ENCODE measurements at places on chromosomes 12 and 14. TPM values are rescaled to one million over a fixed set of nuclear protein-coding genes. Genes with fewer than 3 reads are reported as not detected.

Gene LTBR
- 1.4 TPM for total RNA-seq

GRCh38 chr12:10497602-10498001 lies 8.1 kb upstream of the EIF2S3B start:
- no peak for DNase-seq

GRCh38 chr12:11460343-11461023 lies 65.1 kb upstream of the PRB2 start:
- no peak for DNase-seq

Gene INSM2
- total RNA-seq = not detected

Gene C3AR1
- 3.1 TPM for total RNA-seq

- no peak for DNase-seq
These were observed 39.8 kb downstream of the ELK3 start for GRCh38 chr12:96233939-96234461.

Gene PEX5
- total RNA-seq = 13.1 TPM

DNA sequence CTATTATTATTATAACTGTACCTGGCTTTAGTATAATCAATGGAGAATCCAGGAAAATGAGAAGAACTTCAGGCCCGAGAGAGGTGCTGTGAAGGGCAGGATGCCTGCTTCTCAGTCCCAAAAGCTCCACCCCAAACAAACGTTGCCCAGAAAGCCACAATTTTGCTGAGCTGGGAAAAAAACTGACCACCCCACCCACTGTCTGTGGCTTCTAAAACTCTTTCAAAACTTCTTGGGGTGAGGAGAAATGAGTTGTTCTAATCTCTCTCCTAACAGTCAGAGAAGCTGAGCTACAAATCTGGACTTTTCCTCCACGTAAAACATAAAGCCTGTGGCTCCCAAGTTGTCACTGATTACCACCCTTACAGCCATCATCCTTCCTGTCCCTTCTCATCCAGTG lies 13.4 kb downstream of the VDR start:
- no peak for DNase-seq

Gene PHETA1
- total RNA-seq = 2.5 TPM

- no peak for DNase-seq
These were observed 223.2 kb downstream of the PPM1H start for GRCh38 chr12:62711631-62712241.

- no peak for DNase-seq
These were observed 134.6 kb downstream of the CACNA1C start for GRCh38 chr12:2187195-2187945.

Data from T-helper 17 cell (primary cell).